Activated T-helper 1 cell treated with anti-CD3 and anti-CD28 coated beads, Interleukin-2, amount 50 U/mL, for 16 hours (primary cell): ENCODE measurements at places on chromosomes 5 and 9.

GRCh38 chr5:116340799-116341198 lies 233.8 kb downstream of the SEMA6A start:
- no peak for DNase-seq

GRCh38 chr9:85004818-85005413 lies 335.4 kb downstream of the NTRK2 start:
- DNase-seq = no peak

GRCh38 chr9:15697446-15697851 lies 144.6 kb downstream of the CCDC171 start:
- DNase-seq = no peak

DNA sequence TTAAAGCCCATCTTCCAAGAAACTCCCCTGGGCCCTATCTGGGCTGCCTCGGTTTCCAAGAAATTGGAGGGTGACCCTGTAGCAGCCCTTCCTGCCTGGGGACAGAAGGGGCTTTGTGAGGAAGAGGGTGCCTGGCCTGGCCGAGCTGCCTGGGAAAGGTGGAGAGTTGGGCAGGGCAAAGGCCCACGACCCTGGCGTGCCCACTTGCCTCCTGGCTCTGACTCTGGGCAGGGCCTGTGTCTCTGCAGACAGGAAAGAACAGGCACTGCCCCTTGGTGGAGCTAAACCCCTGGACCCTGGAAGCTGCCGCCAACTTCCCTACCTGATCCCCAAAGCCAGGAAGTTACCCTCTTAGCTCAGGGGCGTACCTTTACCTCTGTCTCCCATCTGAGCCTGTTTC lies 149.3 kb downstream of the RGS3 start:
- no peak for DNase-seq

DNA sequence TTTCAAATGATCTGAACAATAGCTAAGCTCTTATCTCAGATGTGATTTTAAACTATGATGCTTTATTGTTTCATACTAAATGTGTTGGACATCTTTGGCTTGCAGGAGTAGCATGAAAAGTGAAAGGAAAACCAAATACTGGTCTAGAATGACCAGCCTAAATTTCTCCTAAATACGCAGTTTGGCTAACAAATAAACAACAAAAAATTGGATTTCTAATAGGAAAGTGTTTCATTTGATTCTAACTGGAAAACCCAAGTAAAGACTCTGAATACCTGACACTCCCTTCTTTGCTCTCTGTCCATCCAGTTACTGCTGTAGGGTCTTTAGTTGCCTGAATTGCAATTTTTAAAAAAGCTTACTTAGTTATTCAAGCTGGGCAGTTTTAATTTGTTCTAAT lies 111.7 kb upstream of the ACOT12 start:
- DNase-seq = no peak

- no peak for DNase-seq
Observed at GRCh38 chr5:103542441-103542840, 20.1 kb downstream of the NUDT12 start.
